ENCODE measurements at places on chromosomes 4 and X. TPM values are rescaled to one million over a fixed set of nuclear protein-coding genes. Genes with fewer than 3 reads are reported as not detected.
A peak's percentile ranks its signal among the peaks of the same experiment; 100 is the strongest.

PPEF2 gene
- not detected for total RNA-seq

DMP1 gene
- not detected for total RNA-seq

ASB12 gene
- not detected for total RNA-seq

MAGEA4 gene
- total RNA-seq = not detected

MAGEB2 gene
- total RNA-seq = not detected

CD38 gene
- 5.4 TPM for total RNA-seq

DNA sequence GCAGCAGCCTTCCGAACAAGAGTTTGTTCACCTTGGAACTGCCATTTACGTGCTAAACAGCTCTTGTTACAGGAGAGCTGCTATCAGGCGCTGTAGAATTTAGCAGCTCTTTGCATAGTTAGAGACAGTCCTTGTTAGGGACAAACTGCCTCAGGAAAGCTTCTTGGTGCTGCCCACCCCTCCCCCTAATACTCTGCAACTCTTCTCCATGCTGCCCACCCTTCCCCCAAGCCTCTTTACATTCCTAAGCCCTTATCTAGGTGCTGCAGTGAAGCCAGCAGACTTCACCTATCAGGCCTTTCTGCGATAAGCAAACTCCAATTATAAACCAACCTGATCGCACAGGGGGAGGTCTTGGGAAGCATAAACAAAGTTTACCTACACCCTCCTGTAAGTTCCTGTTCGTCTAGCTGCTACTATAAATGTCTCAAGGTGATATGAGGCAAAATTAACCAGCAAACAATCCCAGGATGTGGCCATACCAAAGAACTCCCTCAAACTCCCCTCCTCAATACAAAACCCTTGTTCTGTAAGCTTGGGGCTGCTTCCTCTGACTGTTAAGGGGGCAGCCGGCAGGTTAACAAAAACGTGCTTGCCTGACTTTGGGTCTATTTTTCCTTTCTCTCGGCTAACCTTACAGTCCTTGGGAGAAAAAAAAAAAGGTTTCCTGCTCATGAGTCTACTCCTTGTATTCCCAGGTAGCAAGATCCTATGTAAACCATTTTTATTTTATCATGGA, 74.0 kb upstream of the GC start:
- H3K36me3 ChIP-seq = no peaks in the 10 kb centered on the region
- no peak overlapping the region for H3K4me3 ChIP-seq
- H3K27ac ChIP-seq = peak overlapping the region; percentile 74
- DNase-seq = peak; percentile 44
- peaks cover 4% of the 10 kb centered on the region for H3K4me1 ChIP-seq
- no peaks in the 10 kb centered on the region for H3K27me3 ChIP-seq

GRCh38 chr4:137509855-137510282, 22.4 kb downstream of the PCDH18 start:
- no peaks in the 10 kb centered on the region for H3K27me3 ChIP-seq
- no peaks in the 10 kb centered on the region for H3K36me3 ChIP-seq
- H3K4me3 ChIP-seq = no peak overlapping the region
- no peaks in the 10 kb centered on the region for H3K4me1 ChIP-seq
- DNase-seq = no peak

DNA sequence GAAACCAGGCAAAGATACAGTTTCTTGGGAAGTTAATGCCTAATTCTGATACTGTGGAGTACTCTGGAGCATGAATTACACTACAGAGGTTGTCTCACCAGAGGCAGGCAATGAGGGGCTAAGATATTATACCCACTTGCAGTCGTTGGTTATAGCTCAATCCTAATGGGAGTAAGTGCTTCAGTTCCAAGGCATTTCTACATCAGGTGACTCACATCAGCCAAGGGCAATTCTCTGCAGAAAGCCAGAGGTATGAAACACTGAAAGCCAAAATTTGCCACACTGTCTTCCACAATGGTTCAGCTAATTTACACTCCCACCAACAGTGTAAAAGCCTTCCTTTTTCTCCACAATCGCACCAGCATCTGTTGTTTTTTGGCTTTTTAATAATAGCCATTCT, 174.0 kb upstream of the IL15 start:
- H3K36me3 ChIP-seq = no peaks in the 10 kb centered on the region
- no peak overlapping the region for H3K27ac ChIP-seq
- H3K4me3 ChIP-seq = no peak overlapping the region

- H3K4me3 ChIP-seq = no peak overlapping the region
- no peak overlapping the region for H3K27ac ChIP-seq
- no peaks in the 10 kb centered on the region for H3K4me1 ChIP-seq
Measured at GRCh38 chrX:29617725-29618124, 597.6 kb upstream of the MAGEB2 start.

- peaks cover 24% of the 10 kb centered on the region for H3K4me1 ChIP-seq
- H3K36me3 ChIP-seq = no peaks in the 10 kb centered on the region
- H3K27ac ChIP-seq = no peak overlapping the region
- no peak for DNase-seq
- H3K27me3 ChIP-seq = peaks cover 91% of the 10 kb centered on the region
Measured at GRCh38 chr4:5894266-5894665, 1.4 kb upstream of the CRMP1 start.

DNA sequence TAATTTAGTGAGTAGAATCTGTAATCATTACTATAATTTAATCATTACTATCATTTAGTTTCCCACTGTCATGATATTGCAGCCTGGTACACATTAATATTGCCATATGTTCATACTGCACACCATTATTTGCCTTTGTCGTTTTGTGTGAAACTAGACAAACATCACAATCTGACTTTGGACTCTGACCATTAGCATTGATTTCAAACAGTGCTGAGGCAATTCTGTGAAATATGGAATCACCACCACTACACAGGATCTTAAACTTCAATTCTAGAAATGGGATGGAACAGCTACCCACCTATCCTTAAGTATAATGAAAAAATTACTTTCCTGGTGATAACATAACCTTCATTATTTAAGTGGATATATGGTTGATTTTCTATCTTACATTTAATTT, 98.3 kb downstream of the SORBS2 start:
- no peaks in the 10 kb centered on the region for H3K27me3 ChIP-seq
- peak overlapping the region; percentile 45 for H3K27ac ChIP-seq
- no peaks in the 10 kb centered on the region for H3K36me3 ChIP-seq

- no peak overlapping the region for H3K27ac ChIP-seq
- peaks cover 21% of the 10 kb centered on the region for H3K4me1 ChIP-seq
- no peaks in the 10 kb centered on the region for H3K27me3 ChIP-seq
- H3K36me3 ChIP-seq = peaks cover 7% of the 10 kb centered on the region
- no peak overlapping the region for H3K4me3 ChIP-seq
- DNase-seq = no peak
Measured at GRCh38 chrX:71542411-71542810, 9.5 kb downstream of the OGT start.

DNA sequence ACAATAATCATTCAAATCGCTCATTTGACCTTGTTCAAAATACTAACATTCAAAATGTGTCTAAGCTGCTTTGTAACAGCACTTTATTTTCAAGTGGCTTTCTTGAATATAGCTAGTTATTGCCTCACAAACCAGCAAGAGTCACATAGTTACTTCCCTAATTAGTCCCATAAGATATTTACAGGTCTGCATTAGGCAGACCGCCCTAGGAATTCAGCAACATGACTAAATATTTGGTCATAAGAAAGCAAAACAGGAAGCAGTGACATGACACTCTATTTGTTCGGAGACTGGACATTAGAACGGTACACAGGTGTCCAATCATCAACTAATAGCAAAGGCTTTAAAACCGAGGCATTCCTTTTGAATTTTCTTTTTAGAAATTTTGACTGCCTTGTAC, 262.0 kb downstream of the COL25A1 start:
- no peak overlapping the region for H3K4me3 ChIP-seq
- no peak for DNase-seq
- no peaks in the 10 kb centered on the region for H3K36me3 ChIP-seq
- H3K27ac ChIP-seq = no peak overlapping the region

DNA sequence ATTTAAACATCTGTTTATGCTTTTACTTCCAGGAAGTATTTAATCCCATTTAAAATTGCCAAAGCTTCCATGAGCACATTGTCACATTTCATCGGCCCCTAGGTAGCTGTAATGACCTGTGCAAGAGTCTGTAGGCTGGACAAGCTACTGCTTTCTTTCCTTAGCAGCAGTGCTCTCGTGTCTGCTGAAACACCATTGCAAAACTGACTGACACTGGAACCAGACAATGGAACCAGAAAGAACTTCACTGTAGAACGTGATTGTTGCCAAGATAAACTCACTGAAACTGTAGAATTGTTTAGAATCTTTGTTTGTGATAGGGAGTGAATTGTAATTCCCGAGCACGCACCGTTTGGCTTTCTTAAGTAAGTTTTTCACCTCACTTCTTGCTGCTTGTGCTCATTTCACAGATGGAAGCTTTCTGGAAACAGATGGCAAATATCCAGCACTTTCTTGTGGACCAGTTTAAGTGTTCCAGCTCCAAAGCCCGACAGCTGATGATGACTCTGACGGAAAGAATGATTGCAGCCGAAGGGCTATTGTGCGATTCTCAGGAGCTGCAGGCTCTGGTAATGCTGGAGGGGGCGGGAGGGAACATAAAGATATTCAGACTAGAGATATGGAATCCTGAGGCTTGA, 36.9 kb downstream of the EVC start:
- H3K4me1 ChIP-seq = peaks cover 7% of the 10 kb centered on the region
- no peaks in the 10 kb centered on the region for H3K27me3 ChIP-seq
- DNase-seq = peak; percentile 18
- no peak overlapping the region for H3K27ac ChIP-seq

DNA sequence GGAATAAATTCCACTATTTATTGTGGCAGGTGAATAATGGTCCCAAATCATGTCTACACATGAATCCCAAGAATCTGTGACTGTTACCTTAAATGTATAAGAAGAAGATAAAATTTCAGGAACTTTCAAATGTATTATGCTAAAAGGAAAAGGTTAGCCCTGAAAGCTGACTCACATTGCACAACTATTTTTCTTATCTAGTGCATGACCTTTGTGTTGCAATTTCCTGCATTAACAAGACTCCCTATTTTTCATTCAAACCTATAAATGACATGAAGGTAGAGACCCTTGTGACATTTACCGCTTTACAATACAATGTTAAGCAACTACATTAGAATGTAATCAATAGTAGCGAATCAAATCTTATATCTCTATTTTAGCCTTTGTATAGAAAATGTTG, 36.7 kb downstream of the UBQLN2 start:
- H3K27ac ChIP-seq = no peak overlapping the region
- peaks cover 7% of the 10 kb centered on the region for H3K36me3 ChIP-seq
- H3K4me3 ChIP-seq = no peak overlapping the region
- no peaks in the 10 kb centered on the region for H3K27me3 ChIP-seq
- H3K4me1 ChIP-seq = no peaks in the 10 kb centered on the region
- DNase-seq = no peak

DNA sequence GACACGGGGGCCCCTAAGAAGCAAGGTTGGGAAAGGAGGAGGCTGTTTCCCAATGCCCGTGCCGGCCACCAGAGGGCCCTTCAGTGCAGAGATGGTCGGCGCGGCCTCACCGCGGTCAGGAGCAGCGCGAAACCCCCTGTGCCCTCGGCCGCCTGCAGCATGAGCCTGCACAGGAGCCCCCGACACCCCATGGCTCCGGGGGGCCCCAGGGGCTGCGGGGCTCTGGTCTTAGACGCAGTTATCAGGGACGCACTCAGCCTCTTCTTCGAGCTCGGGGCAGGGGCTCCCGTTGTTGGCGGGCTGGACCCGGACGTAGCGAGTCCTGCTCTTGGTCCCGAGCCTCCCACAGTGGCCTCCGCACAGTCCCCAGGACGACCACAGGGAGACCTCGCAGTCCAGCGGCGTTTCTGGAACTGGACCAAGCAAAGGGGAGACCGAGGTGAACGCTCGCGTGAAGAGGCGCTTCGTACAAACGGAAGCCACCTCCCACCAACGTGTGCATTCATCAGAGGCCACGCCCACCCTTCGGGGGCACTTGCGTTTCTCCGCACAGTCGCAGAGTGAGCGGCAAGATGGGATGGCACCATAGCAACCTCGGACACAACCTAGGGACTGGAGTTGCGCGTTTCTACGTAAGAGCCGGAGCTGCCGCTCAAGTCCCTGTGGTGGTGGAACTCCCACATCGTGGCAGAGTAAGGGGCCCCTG, 5.0 kb downstream of the SPON2 start:
- H3K36me3 ChIP-seq = no peaks in the 10 kb centered on the region
- peak overlapping the region; percentile 54 for H3K4me3 ChIP-seq
- H3K27me3 ChIP-seq = peaks cover 8% of the 10 kb centered on the region
- peak; percentile 96 for DNase-seq
- peaks cover 32% of the 10 kb centered on the region for H3K4me1 ChIP-seq

- no peaks in the 10 kb centered on the region for H3K27me3 ChIP-seq
- H3K27ac ChIP-seq = no peak overlapping the region
- no peak for DNase-seq
- no peaks in the 10 kb centered on the region for H3K36me3 ChIP-seq
- H3K4me1 ChIP-seq = no peaks in the 10 kb centered on the region
Measured at GRCh38 chr4:128341634-128342033, 54.0 kb upstream of the PGRMC2 start.

DNA sequence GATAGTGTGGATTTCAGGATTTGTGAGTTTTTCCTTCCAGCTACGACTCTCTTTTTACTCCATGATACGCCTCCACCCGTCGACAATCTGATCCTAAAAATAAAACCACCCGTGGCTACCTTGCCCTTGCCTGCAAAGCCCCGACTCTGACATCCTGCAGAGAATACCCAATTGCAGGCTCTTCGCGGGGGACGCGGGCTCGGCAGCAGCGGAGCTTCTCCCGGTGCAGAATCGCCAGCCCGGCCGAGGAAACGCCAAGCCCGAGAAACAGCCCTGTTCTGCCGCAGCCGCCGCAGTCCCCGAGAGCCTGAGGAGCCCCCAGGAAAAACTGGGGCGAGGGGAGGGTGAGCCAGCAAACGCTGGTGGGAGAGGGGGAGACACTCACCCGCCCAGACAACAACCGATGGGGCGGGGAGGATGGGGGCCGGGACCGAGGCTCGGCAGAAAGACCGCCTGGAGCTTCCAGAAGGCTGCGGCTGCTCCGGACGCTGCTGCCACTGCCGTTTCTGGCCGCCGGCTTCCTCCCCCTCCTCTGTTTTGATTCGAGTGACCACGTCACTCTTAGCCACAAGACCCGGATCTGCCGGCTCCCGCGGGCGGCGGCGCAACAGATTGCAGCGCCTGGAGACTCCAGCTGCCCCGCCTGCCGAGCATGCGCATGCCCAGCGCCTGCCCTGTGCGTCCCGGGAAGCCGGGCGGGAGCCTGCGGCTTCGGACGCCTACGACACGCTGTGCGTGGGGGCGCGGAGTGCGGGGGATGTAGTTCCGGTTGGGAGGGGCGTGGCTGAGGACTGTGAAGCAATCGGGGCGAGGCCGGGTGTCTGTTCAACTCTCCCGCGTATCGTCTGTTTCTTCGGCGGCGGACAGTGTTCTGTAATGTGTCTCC, at the start of gene SMIM14:
Gene SMIM14, minus strand, starts transcription at position 512 of the 886 bp plus-strand sequence. CDS start 33,720 bp downstream, outside the sequence.
- no peaks in the 10 kb centered on the region for H3K27me3 ChIP-seq
- peaks cover 43% of the 10 kb centered on the region for H3K4me1 ChIP-seq
- H3K4me3 ChIP-seq = peak within 1 kb of the TSS; percentile 75
- peak; percentile 98 for DNase-seq
- H3K36me3 ChIP-seq = no peaks in the 10 kb centered on the region

- no peaks in the 10 kb centered on the region for H3K36me3 ChIP-seq
- peaks cover 23% of the 10 kb centered on the region for H3K4me1 ChIP-seq
- H3K27me3 ChIP-seq = no peaks in the 10 kb centered on the region
- DNase-seq = no peak
- no peak overlapping the region for H3K4me3 ChIP-seq
- H3K27ac ChIP-seq = peak overlapping the region; percentile 12
Measured at GRCh38 chr4:86993909-86994681, 59.3 kb downstream of the AFF1 start.

Data from stomach (tissue), 19 donors.